ENCODE measurements at places on chromosomes 3 and 15.

DNA sequence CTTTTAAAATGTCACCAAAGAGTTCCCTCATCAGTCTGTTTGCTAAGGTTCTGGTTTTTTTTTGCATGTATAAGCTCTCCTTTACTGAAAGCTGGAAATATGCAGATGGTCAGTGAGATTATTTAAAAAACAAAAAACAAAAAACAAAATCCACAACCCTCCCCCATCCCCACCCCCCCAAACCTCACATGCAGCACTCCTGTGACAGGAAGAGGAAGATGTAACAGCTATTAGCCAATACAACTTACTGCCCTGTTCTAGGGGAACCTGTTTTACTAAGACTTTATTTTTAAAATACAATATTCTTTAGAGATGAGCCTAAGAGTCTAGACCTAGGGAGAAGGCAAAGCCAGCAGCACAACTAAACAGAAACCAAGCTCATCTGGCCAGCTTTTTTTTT lies 39.5 kb downstream of the ANP32A start:
- DNase-seq = no peak

DNA sequence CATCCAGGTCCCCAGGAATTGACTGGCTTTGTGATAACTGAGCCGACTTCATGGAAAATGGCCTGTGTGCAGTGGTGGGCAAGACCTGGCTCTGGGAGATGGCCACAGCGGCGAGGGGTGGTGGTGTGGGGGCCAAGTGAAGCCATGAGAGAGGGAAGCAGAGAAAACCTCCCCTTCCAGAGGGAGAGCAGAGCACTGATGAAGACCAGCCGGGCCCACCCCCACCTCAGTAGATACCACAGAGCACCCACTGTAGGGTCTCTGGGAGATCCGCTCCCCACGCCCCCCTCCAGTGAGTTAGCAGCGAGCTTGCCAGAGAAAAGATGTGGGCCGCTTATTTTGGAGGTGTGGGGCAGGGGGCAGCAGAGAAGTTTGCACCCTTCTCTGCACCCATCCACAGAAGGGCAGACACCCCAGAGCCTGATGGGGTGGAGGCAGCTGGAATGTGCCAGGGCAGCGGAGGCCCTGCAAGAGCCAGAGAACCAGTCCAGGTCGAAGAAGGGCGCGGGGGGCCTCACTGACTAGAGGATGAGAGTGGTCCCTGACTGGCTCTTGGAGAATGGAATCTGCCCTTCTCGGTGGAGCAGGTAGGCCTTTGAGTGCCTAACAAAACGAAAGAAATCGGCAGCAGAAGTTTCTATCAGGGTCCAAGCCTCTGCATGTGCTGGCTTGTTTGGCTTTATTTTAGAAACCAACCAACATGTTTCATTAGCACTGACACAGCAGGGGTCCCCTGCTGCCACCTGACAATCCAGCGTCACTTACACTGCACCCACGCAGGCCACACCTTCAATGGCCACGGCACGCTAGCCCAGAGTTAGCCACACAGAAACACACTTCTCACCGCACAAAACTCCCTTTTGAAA lies 28.3 kb downstream of the MELTF start:
- no peak for DNase-seq

GRCh38 chr3:124812291-124813265 lies 74.6 kb downstream of the ITGB5 start:
- no peak for DNase-seq

DNA sequence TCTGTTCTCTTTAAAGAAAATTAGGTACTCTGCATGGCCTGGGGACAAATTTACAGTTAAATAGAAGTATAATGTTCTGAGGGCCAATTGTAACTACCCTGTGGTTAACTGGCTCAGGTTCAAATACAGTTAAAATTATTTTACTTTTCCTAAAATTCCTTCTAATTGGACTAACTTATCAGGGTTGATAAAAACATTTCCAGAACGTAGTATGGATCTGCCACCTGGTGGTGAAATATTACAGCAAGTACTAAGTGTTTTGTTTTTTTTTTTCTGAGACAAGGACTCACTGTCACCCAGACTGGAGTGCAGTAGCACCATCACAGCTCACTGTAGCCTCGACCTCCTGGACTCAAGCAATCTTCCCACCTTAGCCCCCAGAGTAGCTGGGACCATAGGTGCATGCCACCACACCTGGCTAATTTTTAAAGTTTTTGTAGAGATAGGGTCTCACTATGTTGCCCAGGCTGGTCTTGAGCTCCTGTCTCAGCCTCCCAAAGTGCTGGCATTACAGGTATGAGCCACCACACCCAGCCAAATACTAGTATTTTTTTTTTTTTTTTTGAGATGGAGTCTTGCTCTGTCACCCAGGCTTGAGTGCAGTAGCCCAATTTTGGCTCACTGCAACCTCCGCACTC lies 29.2 kb downstream of the NEO1 start:
- DNase-seq = peak; percentile 31

DNA sequence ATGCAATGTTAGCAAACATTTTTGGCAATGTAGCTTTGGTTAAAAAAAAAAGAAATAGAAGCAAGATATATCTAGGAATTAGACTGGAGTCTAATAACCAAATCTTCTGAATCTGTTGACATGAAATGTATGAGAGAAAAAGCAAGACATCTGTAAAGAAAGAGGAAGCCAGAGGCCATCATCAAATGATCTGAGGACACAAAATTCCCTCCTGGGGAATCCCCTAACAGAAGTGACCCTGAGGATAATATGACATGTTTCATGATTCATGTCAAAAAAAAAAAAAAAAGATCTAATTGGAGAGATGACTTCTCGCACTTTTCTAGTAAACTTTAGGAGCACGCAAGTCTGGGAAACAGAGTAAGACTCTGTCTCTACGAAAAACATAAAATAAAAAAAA lies 70.9 kb downstream of the IMPG2 start:
- DNase-seq = no peak

GRCh38 chr3:198079771-198080520 lies 119.9 kb downstream of the LMLN start:
- peak; percentile 17 for DNase-seq

DNA sequence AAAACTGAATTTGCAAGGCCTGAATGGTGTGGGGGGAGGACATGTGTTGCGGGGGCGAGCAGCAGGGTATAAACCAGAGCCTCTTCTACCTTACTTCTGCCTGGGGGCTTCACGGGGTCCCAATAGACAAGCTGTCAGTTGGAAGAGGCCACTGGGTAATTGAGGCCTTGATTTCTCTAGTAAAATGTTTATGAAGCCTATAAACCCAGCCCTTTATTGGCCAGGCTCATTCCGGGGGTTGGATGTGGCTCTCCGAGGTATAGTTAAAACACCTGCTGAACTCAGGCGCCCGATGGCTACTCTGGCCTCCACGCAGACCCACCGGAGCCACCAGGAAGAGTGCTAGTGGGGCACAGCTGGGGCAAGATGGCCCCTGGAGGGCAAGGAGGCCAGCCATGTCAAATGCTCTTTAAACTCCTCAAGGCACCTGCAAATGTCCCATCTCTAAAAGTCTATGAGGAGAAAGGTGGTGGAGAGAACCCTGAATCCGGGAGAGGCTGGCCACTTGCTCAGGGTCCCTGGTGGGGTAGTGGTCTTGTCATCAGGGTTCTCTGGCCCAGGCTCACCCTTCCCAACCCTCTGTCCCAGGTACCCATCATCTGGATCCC lies 34.3 kb downstream of the IGDCC3 start:
- no peak for DNase-seq

- no peak for DNase-seq
Measured at GRCh38 chr3:120182613-120183511, 88.6 kb upstream of the GSK3B start.

DNA sequence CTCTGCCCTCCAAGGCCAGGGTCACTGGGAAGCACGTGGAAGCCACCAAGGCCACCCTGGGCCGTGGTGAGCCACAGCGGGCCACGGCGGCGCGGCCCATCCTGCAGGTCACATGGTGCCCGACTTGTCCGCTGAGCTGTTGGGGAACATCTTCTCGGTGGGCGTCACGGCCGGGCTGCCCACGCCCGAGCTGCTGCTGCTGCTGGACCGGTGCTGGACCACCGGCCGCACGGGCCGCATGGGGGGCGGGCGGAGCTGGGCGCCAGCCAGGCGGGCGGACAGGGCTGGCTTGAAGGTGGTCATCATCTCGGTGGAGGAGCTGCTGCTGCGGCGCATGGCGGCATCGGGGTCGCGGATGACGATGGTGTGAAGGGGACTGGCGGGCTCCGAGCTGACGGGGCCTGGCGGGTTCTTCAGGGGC lies 22.1 kb upstream of the RAD18 start:
- DNase-seq = no peak

DNA sequence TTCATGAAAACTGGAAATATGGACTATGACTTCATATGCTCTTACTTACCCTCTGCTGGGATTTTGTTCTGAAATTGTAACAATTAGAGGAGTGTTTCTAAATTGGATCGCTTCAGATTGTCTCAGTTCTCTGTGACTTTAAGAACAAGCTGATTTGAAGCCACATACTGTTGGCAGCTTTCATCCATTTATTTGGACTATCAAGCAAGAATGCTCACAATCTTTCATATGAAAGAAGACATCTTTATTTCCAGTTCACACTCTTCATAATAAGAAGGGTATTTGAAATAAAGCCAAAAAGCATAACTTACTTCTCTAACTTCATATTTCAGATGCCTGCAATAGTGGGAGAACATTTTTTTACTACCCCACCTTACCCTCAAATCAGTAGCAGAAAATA lies 491.6 kb upstream of the TPRG1 start:
- DNase-seq = no peak

DNA sequence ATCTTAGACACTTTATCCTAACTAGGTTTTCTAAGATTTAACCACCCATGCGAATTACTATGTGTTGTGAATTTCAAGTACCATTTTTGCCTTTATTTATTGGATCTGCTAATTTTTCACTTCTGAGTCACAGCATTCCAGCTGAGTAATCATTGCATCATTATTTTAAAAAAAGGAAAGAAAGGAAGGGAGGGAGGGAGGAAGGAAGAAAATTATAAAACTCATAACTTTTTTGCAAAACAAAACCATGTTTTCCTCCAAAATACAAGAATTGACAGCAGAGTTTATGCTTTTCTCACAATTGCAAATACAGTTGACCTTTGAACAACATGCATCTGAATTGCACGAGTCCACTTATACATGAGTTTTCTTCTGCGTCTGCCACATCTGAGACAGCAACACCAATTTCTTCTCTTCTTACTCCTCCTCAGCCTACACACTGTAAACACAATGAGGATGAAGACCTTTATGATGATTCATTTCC lies 651.4 kb upstream of the NECTIN3 start:
- DNase-seq = no peak

GRCh38 chr3:107421170-107421792 lies 44.0 kb downstream of the CCDC54 start:
- peak; percentile 29 for DNase-seq

DNA sequence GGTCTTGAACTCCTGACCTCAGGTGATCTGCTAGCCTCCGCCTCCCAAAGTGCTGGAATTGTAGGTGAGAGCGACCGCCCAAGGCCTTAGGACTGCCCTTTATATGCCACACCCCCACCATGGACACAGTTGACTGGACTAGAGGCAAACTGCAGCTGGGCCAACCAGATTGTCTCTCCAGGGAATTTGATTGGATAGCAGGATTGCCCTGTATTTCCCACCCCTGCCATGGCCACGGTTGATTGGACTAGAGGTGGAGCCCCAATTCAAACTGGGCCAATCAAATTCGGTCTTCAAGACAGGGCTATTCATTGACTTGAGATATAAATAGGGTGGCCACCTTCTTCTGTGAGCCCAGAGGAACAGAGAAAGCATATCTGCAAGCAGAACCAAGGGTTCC lies 6.9 kb upstream of the CLPX start:
- no peak for DNase-seq

DNA sequence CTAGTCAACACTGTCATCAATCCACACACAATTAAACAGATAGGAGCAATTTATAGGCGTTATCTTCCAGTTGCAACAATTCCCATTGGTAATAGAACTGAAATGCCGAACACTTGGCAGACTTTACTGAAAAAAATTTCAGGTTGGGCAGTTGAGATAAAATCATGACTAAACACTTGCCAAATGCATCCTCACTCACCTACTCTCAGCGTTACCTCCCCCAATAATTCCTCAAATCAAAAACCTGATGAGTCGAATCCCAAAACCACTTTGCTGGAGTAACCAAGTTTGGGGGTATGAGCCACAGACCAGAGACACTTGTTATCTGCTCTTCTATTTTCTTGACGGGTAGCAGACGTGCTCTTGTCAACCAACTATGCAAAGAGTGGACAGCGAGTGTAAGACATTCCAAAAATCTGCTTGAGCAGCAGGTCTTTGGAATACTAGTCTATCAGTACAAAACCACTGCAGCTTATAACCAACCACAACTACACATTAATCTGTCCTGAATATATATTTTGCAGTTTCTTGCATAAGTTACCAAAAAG lies 30.3 kb downstream of the PPP1R2 start:
- DNase-seq = no peak

GRCh38 chr3:67383379-67383778 lies 271.0 kb downstream of the SUCLG2 start:
- DNase-seq = no peak

DNA sequence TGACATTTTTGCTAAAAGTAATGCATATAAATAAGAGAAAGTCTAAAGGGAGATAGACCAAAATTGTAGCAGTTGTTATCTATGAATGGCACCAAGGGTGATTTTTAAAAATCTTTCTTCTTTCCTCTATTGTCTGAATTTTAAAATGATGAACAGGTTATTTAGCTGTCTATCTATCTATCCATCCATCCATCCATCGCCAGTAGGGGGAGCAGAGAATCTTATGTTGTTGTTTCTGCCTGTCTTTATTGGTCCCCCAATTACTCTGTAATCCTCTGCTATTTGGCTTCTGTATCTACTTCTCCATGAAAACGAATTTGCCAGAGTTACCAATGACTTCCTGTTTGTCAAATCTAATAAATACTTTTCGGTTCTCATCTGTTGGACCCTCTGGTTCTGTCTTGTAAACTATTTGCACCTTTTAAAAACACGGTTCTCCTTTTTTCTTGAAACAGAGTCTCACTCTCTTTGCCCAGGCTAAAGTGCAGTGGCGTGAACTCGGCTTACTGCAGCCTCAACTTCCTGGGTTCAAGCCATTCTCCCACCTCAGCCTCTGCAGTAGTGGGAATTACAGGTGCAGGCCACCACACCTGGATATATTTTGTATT lies 86.0 kb downstream of the ECT2 start:
- DNase-seq = no peak

DNA sequence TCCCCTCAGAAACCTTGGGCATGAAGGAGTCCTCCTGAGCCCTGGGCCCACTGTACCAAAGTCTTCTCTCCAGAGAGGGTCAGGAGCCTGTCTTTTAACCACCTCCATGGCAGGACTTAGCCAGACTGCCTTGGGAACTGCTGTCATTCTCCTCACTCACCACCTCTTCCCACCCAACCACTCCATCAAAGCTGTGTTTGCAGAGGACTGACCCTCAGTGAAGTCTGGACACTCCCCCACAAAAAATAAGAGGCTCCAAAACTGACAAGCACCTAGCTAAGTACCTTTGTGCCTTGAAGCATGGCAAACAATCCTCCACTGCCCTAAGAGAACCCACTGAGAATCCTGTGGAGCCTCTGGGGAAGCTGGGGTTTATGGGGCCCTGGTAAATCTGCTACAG lies 2.3 kb upstream of the SCAP start:
- no peak for DNase-seq
